ENCODE measurements at places on chromosomes 1 and 21.

GRCh38 chr1:176826265-176826664, 338.2 kb downstream of the ASTN1 start:
- DNase-seq: no peak

- no peak for DNase-seq
Measured at GRCh38 chr1:109732390-109732881, 8.4 kb downstream of the GSTM3 start.

- DNase-seq: no peak
Measured at GRCh38 chr1:101924700-101925099, 72.0 kb downstream of the OLFM3 start.

DNA sequence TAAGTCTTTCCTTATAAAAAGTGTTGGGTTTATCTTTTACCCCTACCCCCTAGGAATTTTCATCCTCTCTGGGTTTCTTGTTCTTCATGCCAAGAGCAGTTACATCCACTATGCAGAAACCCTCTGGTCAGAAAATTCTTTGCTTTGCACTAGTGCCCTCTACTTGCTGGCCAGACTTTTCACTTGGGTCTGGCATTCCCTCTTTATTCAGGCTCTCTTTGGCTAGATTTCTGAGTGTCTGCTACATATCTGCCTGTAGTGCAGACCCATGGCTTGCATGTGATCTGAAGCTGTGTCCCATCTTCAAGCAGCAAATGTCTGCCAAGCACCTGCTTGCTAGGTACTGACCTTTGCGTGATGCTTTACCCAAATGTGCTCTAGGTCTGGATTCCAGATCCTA, 237.0 kb downstream of the GPATCH2 start:
- DNase-seq: no peak

DNA sequence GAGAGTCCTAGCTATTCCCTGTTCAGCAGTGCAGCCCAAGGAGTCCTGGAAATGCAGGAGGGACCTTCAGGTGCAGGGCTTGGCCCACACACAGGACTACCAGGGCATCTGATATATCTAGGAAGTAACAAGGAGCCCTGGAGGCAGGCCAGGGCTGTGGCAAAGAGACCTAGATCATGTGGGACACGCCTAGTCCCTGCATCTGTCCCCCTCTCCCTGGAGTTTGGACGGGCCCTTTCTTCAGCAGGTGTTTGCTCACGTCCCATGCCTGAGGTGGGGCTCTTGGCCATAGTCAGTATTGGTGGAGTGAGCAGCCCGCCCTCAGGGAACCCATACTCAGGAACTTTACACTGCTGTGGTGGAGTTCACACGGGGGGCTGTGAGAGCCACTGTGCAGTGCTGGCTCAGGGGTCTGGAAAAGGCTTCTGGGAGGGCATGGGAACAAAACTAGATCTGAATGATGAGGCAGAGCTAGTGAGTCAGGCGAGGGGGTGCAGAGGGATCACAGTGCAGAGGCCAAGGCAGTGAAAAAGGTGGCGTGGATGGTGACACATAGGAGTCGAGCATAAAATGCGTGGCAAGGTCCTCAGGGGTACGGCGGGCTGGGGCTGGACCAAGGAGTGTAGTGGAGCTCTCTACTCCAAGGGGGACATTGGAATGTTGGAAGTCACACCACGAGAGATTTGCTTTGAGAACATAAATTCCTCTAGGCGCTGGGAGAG, 25.6 kb downstream of the TMEM53 start:
- DNase-seq: no peak

GRCh38 chr1:94327001-94327690, 89.8 kb upstream of the ARHGAP29 start:
- DNase-seq: no peak

DNA sequence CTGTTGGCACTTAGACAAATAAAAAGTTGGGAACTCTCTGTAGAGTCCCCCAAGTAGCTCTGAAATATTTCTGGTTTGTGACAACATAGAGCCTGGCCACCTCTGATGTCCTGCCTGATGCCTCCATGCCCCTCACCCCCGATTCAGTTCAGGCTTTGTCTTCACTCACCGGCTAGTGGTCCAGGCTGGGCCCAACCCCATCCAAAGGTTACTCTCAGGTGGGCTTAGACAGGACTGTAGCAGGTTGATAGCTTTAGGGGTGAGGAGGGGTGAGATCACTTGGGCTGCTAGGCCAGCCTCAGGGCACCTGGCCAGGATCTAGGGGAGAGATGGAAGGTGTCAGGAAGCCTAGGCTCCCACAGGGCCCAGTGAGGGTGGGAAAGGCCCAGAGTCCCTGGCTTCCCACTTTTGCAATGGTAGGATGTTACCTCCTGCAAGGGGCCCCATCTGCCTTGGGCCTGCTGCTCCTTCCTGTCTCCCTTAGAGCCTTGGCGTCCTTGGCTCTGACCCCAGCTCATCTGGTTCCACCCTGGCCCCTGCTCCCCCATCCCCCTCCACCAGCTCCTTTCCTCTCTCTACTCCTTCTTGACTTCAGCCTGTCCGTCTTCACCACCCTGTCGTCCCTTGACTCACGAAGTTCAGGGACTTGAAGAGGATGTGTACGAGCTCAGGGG, 6.7 kb downstream of the EPS8L3 start:
- DNase-seq: no peak

All from activated CD8-positive, alpha-beta memory T cell treated with anti-CD3 and anti-CD28 coated beads for 1 hour (primary cell).